Inflammatory macrophage treated with lipopolysaccharide for 4 hours (primary cell): ENCODE measurements at places on chromosomes 16 and 17.
A peak's percentile ranks its signal among the peaks of the same experiment; 100 is the strongest.

- DNase-seq = peak; percentile 27
These were observed 26.3 kb upstream of the HS3ST2 start for GRCh38 chr16:22787466-22788192.

- DNase-seq = no peak
These were observed 22.7 kb downstream of the NQO1 start for GRCh38 chr16:69703638-69704037.

- DNase-seq = no peak
These were observed 14.2 kb downstream of the C16orf90 start for GRCh38 chr16:3480901-3481695.

DNA sequence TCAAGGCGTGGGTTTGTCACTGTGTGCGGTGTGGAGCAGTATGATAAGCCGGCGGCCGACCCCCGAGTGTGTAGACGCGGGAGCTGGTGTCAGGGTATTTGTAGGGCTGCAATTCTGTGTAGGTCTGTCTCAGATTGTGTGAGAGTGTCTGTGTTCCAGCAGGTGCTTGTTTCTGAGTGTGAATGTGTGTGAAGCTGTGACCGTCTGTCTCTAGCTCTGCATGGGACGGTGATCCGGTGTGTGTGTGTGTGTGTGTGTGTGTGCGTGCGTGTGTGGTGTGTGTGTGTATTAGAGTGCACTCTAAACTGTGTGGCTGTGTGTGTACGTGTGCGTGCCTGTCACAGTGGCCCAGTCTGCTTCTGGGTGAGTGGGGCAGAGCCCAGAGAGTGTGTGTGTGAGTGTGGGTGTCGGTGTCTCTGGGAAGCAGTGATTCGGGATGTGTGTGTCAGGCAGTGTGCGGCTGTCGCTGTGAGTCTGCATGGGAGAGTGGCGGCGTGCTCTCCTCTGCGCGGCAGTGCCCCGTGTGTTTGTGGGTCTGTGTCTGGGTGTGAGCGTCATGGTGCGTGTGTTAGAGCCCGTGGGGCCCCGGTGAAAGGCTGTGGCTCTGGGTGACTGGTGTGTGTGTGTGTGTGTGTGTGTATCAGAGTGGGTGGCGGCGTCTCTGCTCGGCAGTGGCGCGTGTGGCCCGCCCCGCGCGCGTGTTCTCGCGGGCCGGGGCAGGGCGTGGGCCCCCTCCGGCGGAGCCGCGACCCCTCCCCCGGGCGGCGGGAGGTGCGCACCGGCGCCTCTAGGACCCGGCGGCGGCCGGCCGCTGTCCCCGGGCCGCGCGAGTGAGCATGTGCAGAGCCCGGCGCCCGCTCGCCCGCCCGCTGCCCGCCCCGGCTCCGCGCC lies at the start of gene WSCD1:
Gene WSCD1 (plus strand): TSS at position 841 of the 891 bp plus-strand sequence. CDS start 10,280 bp downstream, outside the sequence.
- no peak for DNase-seq

DNA sequence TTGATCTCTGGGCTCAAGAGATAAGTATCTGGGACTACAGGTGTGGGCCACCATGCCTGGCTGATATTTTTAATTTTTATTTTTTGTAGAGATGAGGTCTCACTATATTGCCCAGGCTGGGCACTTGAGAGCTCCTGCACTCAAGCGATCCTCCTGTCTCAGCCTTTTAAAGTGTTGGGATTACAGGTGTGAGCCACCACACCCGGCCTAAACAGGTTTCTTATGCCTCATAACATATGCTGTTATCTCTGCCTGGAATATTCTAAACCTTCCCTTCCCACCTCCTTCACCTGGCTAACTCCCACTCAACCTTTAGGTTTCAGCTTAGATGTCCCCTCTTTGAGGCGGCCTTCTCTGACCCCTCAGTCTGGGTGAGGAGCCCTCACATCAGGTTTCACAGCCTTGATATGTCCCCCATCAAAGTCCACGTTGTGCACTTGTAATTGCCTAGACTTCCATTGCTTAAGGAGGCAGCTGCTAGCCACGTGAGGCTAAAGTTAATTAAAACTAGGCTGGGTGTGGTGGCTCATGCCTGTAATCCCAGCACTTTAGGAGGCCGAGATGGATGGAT lies 8.6 kb upstream of the CNP start:
- no peak for DNase-seq
